NCI-H69 (cell line): ENCODE measurements at places on chromosomes 2 and 18.

- DNase-seq: no peak
Observed at GRCh38 chr2:77666251-77666980, 144.2 kb upstream of the LRRTM4 start.

- peak; percentile 92 for DNase-seq
Observed at GRCh38 chr2:80050246-80050645, 254.3 kb downstream of the LRRTM1 start.

DNA sequence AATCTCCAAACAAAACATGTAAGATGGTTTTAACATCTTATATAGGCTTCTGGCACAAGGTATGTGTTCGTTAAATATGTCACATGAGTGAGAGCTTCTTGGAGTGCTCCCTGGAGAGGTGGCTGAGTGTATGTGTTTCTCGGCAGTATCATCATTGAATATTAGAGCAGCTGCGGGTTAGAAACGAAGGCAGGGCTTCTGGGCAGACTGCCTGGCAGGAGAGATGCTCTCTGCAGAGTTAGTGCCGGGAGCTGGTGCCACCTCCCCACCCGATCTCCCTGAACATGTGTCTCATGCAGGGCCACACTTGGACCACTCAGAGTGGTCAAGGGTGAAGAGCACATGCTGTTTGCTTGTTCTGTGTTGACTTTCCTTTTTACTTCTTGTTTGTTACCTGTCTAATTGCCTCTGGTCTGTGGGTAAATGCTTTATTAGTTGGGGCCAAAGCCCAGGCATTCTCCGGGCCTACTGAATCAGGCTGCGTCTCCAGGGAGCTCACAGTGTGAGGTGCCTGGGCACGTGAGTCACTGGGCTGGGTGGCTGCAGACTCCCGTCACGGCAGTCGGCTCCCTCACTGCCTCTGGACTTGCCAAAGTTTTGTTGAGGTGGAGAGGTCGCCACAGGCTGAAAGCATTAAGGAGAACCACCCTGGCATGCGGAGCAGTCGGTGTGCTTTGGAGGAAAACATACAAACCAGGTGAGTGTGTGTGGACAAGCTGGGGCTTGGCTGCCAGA lies 246.6 kb downstream of the FHOD3 start:
- DNase-seq: peak; percentile 99

- DNase-seq: no peak
Observed at GRCh38 chr18:70411876-70412435, 123.1 kb downstream of the SOCS6 start.

DNA sequence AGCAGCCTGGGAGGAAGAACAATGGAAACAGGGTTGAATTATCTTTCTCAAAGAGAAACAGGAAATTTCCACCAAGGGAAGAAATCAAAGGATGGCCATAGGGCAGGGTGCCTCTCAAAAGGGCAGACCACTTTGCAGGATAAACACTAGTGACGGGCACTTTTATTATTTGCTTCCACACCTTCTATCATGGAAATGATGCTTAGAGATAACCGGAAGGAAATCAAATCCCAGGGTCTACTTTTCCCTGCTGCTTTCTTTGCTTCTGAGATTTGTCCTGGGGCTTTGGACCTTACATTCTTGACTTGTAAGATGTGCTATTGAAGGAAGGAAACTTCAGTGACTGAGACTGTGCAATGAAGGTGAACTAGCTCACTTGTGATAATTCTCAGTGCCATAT lies 1.1 kb upstream of the SCN9A start:
- peak; percentile 55 for DNase-seq

DNA sequence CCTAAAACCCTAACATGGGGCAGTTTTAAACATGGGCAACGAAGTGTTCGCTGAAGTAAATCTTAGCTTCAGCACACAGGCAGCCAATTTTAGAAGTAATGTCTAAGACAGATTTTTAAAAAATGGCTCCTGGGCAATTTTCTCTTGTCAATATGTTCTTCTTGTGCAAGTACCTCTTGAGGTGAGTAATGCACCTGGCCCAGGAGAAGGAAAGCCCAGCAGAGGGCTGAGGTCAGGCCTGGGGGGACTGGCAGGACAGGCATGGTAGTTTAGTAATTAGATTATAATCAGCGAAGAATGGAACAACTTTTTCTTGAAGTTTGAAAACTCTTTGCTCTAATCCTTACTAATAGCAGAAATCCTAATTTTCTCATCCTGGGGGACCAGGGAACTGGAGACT lies 77.6 kb downstream of the SPRED2 start:
- DNase-seq: no peak

- peak; percentile 23 for DNase-seq
Observed at GRCh38 chr2:10136101-10136934, 13.8 kb downstream of the RRM2 start.

GRCh38 chr2:180124273-180125139 lies 117.4 kb upstream of the CWC22 start:
- peak; percentile 69 for DNase-seq

DNA sequence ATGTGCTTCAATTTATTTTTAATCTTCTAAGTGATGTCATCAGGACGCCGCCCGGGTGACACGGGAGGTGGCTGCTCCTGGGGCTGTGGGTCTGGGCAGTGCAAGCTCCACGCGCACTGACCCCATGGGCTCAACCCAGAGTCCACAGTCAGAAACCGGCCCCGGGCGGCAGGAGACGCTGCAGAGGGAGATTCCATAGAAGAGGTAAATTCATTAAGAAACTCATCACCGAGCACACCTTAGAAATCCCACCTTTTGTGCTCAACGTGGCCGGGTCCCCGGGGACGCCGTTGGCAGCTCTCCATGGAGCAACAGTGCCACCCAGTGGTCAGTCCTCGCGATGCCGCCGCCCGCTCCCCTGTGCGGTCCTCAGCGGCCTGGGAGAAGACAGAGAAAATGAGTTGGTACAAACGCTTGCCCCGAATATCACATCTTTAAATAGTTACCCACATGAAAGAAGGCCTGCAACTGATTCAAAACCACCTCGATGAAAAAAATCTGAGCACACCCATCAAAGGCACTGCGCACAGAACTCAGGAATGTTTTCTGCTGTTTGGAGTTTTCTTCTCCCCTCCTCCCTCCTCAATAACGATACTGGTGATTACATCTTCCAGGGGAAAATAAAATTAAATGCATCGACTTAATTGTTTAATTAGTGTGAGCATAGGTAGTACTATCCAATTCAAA lies 92.6 kb downstream of the CMPK2 start:
- peak; percentile 67 for DNase-seq

DNA sequence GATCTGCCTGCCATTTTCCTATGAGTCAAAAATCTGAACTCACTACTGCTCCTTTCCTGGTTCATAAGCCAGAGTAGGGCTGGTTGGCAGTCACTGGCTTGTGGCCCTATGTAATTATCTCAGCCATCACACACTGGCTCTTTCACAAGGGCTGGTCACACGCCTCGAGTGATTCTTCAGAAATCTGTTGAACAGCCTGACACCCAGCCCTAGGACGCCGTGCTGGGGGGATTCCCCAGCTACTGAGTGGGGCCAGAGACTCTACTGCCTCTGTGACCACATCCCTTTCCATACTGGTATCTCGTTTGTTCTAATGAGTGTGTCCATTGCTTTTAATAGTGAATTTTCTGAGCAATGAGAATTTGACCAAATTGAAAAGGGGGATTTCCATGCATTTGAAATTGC lies 45.8 kb upstream of the RBM44 start:
- DNase-seq: no peak

- DNase-seq: no peak
Observed at GRCh38 chr2:8119782-8120505, 561.9 kb upstream of the ID2 start.

DNA sequence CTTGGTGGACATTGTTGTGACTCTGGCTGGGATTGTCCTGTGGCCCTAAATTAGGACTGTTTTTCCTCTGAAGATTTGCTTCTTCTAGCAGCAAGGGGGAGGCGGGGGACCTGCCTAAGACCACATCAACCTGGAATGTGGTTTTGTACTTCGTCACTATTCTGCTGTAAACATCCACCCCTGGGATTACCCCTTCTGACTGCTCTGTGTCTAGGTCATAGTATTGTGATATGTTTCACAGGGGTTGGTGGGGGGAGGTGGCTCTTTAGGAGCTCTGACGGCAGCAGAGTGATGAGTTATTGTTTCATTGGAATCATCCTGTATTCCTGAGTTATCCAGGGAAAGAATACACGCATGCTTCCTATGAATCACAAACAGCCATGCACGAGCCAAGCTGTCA lies 226.4 kb upstream of the MYT1L start:
- no peak for DNase-seq
